Astrocyte (in vitro differentiated cells and primary cell): ENCODE measurements at places on chromosomes 1 and 21. TPM values are rescaled to one million over a fixed set of nuclear protein-coding genes. Genes with fewer than 3 reads are reported as not detected.

The PADI1 gene
- total RNA-seq, result not detected in 2 replicates

The SPSB1 gene
- 53.5 and 56.7 TPM in 2 replicates for total RNA-seq

DNA sequence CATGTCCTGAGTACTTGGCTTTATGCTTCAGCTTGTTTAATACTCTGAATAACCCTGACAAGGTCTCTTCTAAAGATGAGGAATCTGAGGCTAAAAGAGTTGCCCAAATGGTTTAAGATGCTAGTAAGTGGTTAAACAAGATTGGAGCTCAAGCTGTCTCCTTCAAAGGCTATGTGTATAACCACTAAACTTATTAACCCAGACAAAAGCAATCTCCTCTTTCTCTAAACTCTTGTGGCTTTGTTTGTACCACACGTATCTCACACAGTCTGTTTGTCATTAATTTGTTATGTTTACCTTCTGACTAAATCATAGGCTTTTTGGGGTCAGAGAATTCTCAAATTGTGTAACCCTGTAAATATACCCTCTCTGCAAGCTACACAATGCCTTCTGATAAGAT lies 89.9 kb downstream of the HMCN1 start:
- H3K27ac ChIP-seq, result no peak overlapping the region
- no peaks in the 10 kb centered on the region for H3K4me1 ChIP-seq
- no peak for DNase-seq
- no peak overlapping the region for H3K4me3 ChIP-seq

- H3K36me3 ChIP-seq, result no peaks in the 10 kb centered on the region
- H3K4me1 ChIP-seq, result no peaks in the 10 kb centered on the region
- peaks cover 8% of the 10 kb centered on the region for H3K27me3 ChIP-seq
- H3K27ac ChIP-seq, result no peak overlapping the region
These were observed 24.2 kb downstream of the UBASH3A start for GRCh38 chr21:42427809-42428419.

The CD1D gene
- total RNA-seq, result 0.18 TPM in 1 of 2 replicates, not detected in the other

The USH2A gene
- total RNA-seq, result 0.02 TPM in 2 replicates

The TMEM82 gene
- total RNA-seq, result not detected in 2 replicates

The MAP3K6 gene
- total RNA-seq, result 12.8 and 16.8 TPM in 2 replicates

GRCh38 chr1:107897438-107898345 lies 67.3 kb downstream of the VAV3 start:
- H3K4me3 ChIP-seq, result no peak overlapping the region
- H3K36me3 ChIP-seq, result no peaks in the 10 kb centered on the region
- DNase-seq, result no peak
- no peaks in the 10 kb centered on the region for H3K27me3 ChIP-seq
- H3K27ac ChIP-seq, result no peak overlapping the region

GRCh38 chr1:171898941-171899340 lies 57.6 kb downstream of the DNM3 start:
- DNase-seq, result peak; percentile 27
- H3K4me1 ChIP-seq, result no peaks in the 10 kb centered on the region
- no peaks in the 10 kb centered on the region for H3K27me3 ChIP-seq
- H3K4me3 ChIP-seq, result no peak overlapping the region
- H3K36me3 ChIP-seq, result no peaks in the 10 kb centered on the region

The FDPS gene
- 153 and 217 TPM in 2 replicates for total RNA-seq

DNA sequence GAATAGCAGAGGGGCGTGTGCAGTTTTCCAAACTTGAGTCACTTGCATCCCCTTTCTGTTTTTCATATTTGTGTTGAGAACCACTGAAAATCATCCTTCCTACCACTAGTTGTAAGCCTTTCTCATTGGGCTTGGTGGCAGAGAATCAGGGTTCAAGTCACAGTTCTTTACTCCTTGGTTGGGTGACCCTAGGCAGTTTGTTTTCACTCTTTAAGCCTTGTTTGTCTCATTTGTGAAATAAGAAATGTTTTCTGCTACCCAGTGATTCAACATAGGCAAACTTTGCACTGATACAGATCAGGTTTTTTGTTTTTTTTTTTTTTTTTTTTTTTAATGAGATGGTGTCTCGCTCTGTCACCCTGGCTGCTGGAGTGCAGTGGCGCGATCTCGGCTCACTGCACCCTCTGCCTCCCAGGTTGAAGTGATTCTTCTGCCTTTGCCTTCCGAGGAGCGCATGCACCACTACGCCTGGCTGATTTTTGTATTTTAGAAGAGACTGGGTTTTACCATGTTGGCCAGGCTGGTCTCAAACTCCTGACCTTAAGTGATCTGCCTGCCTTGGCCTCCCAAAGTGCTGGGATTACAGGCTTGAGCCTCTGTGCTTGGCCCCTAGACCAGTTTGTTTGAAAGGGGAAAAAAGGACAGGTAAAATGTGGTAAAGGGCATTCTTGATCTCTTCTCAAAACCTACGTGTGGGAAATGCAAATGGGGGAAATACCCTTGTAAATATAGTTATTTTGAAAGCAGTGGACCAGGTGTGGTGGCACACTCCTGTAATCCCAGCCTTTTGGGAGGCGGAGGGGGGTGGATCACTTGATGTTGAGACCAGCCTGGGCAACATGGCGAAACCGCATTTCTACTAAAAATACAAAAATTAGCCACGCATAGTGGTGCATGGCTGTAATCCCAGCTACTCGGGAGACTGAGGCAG lies 3.2 kb downstream of the CLIC4 start:
- H3K27ac ChIP-seq, result peak overlapping the region; percentile 4
- H3K27me3 ChIP-seq, result no peaks in the 10 kb centered on the region
- peak overlapping the region; percentile 94 for H3K4me3 ChIP-seq
- H3K4me1 ChIP-seq, result peaks cover 30% of the 10 kb centered on the region
- no peak for DNase-seq

- H3K36me3 ChIP-seq, result no peaks in the 10 kb centered on the region
- no peak for DNase-seq
- no peak overlapping the region for H3K4me3 ChIP-seq
- H3K27ac ChIP-seq, result no peak overlapping the region
These were observed 29.4 kb downstream of the ZBTB18 start for GRCh38 chr1:244080343-244080929.

GRCh38 chr1:24236789-24237371 lies 49.8 kb upstream of the IFNLR1 start:
- H3K36me3 ChIP-seq, result no peaks in the 10 kb centered on the region
- H3K27me3 ChIP-seq, result no peaks in the 10 kb centered on the region
- no peak overlapping the region for H3K4me3 ChIP-seq
- H3K4me1 ChIP-seq, result peaks cover 11% of the 10 kb centered on the region

- peak; percentile 40 for DNase-seq
- no peak overlapping the region for H3K27ac ChIP-seq
- H3K4me3 ChIP-seq, result no peak overlapping the region
- no peaks in the 10 kb centered on the region for H3K36me3 ChIP-seq
- no peaks in the 10 kb centered on the region for H3K27me3 ChIP-seq
- peaks cover 4% of the 10 kb centered on the region for H3K4me1 ChIP-seq
These were observed 11.5 kb downstream of the CNST start for GRCh38 chr1:246577720-246578106.

The LCE1E gene
- total RNA-seq, result not detected in 2 replicates

GRCh38 chr1:109312246-109312645 lies 5.4 kb upstream of the MYBPHL start:
- no peak overlapping the region for H3K27ac ChIP-seq
- no peak overlapping the region for H3K4me3 ChIP-seq
- no peak for DNase-seq
- H3K4me1 ChIP-seq, result no peaks in the 10 kb centered on the region
- H3K36me3 ChIP-seq, result peaks cover 9% of the 10 kb centered on the region

GRCh38 chr1:156033011-156033410 lies 12.3 kb upstream of the SSR2 start:
- no peak for DNase-seq
- H3K27me3 ChIP-seq, result no peaks in the 10 kb centered on the region

The DVL1 gene
- total RNA-seq, result 54.0 and 55.0 TPM in 2 replicates

GRCh38 chr1:99441299-99442095 lies 177.2 kb downstream of the PLPPR4 start:
- H3K36me3 ChIP-seq, result no peaks in the 10 kb centered on the region
- DNase-seq, result peak; percentile 84

The SPRR2E gene
- not detected in 2 replicates for total RNA-seq

DNA sequence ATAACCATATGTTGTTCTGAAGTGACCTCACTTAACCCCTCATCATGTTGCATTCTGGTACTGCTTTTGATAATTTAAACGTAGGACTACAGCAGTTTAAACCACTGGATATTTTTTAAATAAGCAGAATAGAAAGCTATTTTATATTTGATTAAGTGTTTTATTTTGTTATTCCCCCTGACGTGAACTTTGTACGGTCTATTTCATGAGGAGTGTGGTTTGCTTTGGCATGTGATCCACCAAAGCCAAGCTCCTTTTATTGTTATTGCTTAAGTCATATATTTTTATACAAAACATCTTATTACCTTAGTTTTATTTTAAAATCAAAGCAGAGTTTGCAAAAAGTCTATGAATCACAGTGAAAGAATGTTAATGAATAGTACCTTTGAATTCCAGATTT lies 101.4 kb upstream of the L1TD1 start:
- H3K4me1 ChIP-seq, result no peaks in the 10 kb centered on the region
- no peaks in the 10 kb centered on the region for H3K36me3 ChIP-seq
- no peaks in the 10 kb centered on the region for H3K27me3 ChIP-seq
- DNase-seq, result peak; percentile 30
- no peak overlapping the region for H3K27ac ChIP-seq
- H3K4me3 ChIP-seq, result no peak overlapping the region

DNA sequence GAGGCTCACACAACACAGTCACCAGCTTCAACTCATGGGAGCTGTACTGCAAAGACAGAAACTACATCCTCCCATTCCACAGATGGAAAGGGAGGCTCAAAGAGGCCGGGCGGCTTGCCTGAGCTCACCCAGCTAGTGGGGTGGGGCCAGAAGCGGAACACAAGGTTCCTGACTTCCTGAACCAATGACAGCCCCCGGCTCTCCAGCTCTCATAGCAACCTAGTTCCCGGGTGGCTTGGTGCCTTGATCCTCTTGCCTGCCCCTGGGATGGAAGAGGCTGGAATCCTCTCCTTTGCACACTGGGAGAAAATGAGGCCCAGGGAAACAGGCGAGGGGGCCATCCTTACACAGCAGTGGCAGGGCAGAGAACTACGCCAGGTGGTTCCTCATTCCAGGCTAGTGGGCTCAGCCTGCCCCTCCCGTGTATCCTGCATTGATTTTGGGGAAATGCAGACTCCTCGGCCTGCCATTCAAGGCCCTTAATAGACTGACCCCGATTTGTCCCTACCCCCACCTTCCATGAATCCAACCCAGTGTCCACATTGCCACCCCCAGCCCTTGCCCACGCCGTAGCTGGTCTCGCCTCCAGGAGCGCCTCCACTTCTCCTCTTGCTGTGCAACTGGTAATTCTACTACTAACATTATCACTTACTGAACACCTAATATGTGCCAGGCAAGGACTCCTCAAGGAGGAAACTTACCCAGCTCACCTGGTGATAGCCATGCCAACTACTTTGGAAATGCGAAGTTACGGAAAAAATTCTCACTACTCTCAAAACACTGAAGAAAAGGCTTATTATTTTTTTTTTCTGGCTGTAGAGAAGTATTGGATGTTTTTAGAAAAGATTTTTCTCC lies 5.0 kb downstream of the RAP1GAP start:
- H3K36me3 ChIP-seq, result no peaks in the 10 kb centered on the region
- peaks cover 6% of the 10 kb centered on the region for H3K4me1 ChIP-seq
- H3K27ac ChIP-seq, result no peak overlapping the region
- H3K27me3 ChIP-seq, result peaks cover 46% of the 10 kb centered on the region

- no peak for DNase-seq
- no peak overlapping the region for H3K27ac ChIP-seq
- H3K4me3 ChIP-seq, result no peak overlapping the region
- H3K4me1 ChIP-seq, result peaks cover 15% of the 10 kb centered on the region
- H3K27me3 ChIP-seq, result peaks cover 2% of the 10 kb centered on the region
These were observed 8.3 kb downstream of the ELF3 start for GRCh38 chr1:202018468-202019234.

DNA sequence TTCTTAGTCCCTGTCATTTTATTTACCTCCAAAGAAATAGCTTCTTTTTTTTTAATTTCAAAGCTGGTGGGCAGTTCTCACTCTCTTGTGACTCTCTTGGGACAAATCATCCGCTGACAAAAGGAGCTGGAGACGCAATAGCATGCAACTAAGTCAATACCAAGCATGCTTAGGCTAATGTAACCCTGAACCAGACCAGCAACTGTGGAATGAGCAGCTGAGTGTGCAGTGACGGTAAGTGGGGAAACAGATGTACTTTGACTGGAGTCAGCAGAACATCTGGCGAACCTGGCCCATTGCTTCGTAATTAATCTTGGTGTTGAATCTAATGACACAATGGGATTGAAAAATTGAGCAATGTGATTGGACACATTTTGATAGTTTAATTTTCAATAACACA lies 280.7 kb upstream of the PLXNA2 start:
- H3K27me3 ChIP-seq, result no peaks in the 10 kb centered on the region
- H3K4me1 ChIP-seq, result no peaks in the 10 kb centered on the region
- H3K27ac ChIP-seq, result no peak overlapping the region

DNA sequence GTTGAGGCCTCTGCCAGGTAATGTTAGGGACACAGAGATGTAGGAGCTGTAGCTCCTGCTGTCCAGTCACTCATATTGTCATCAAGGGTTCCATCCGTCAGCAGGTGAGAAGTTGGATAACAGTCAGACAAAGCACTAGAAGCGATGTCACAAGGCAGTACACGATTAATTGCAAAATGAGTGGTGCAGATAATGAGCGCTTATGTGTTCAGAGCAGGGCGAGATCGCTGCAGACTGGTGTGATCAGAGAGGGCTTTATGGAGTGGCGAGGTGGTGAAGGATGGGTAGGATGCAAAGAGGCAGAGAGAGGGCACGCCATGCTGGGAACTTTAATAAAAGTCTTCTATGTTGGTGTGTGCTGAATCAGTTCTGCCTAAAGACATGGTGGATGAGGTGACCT lies 8.8 kb downstream of the TMCC2 start:
- DNase-seq, result no peak
- H3K27me3 ChIP-seq, result no peaks in the 10 kb centered on the region
- H3K4me1 ChIP-seq, result no peaks in the 10 kb centered on the region
- no peak overlapping the region for H3K4me3 ChIP-seq
- H3K36me3 ChIP-seq, result no peaks in the 10 kb centered on the region
- no peak overlapping the region for H3K27ac ChIP-seq

- H3K36me3 ChIP-seq, result no peaks in the 10 kb centered on the region
- DNase-seq, result peak; percentile 50
- H3K27ac ChIP-seq, result no peak overlapping the region
- H3K4me1 ChIP-seq, result peaks cover 6% of the 10 kb centered on the region
- H3K27me3 ChIP-seq, result no peaks in the 10 kb centered on the region
- no peak overlapping the region for H3K4me3 ChIP-seq
These were observed 48.4 kb upstream of the DNAJC6 start for GRCh38 chr1:65260851-65261473.

- H3K4me3 ChIP-seq, result no peak overlapping the region
- no peaks in the 10 kb centered on the region for H3K36me3 ChIP-seq
- no peaks in the 10 kb centered on the region for H3K4me1 ChIP-seq
- H3K27me3 ChIP-seq, result no peaks in the 10 kb centered on the region
These were observed 40.5 kb downstream of the C1orf87 start for GRCh38 chr1:60033066-60033465.
